CD4-positive, alpha-beta T cell treated with Interleukin-6 at 100 ng/mL for 8 hours (primary cell): ENCODE measurements at places on chromosomes 16 and 17.

GRCh38 chr17:45936610-45937009, 42.3 kb downstream of the MAPT start:
- DNase-seq = no peak

DNA sequence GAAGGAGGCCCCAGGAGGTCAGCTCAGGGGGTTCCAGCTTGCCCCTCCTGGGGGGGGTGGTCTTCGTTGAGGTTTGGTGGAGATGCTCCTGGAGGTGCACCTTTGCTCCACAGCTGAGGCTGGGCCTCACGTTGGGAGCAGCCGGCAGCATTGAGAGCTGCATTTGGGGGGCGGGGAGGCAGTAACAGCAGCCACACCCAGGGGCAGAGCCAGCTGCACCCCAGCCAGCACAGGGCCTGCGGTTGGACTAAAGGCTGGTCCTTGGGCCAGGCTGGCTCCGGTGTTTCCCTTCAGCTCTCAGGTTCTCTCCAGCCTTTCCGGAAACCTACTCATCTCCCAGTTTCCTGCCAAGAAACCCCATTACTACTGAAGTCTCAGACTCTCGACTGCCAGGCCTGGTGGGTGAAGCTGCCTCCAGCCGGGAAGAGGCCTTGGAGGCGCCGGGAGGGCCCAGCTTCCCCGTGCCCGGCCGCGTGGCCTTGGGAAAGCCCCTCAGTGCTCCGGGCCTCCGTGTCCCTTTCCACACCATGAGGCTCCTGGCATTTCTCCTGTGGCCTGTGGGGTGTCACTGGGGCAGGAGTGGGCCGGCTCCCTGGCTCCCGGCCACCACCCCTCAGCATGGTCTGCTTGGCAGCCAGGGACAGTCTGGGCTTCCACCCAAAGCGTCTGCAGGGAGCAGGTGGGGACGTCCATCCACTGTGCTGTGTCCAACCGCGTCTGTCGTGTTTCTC, 14.0 kb upstream of the BAIAP2 start:
- DNase-seq = no peak

DNA sequence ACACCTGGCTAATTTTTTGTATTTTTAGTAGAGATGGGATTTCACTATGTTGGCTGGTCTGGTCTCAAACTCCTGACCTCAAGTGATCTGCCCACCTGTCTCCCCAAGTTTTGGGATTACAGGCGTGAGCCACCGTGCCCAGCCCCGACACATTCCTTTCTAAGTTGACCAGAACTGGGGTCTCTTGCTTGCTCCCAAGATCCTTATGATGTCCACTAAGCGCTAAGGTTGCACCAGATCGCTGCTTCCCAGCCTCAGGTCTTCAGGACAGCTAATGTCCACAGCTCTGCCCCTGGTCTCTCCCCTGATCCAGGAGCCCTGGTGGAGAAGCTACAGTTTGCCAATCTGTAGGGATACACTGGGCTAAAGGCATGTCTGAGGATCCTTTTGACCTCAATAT, 29.5 kb downstream of the NSMCE1 start:
- DNase-seq = no peak

DNA sequence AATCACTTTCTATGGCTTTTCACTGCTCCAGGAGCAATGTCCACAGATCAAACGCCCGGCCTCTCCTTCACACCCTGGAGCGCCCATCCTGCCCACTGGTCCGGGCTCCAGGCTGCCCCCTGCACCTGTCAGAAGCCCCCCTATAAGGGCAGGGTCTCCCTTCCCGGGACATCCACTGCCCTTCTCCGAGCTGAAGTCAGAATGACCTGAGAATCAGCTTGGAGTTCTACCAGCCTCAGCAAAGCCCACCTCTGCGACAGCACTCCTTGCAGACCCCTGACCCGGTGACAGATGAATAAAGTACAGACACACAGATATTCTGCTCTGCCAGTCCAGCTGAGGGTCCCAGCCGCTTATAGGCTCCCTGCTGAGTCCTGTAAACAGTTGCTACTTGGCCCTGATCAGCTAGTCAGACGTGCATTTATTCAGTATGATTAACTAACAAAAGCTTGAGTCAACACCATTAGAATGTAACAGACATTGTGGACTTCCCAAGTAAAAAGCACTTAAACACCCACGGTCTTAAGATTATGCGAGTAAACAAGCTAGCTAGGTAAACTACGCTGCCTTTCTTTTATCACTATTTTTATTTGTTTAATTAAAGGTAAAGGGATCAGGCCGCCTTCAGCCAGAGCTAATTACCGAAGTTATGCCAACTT, 4.8 kb downstream of the SLC7A5 start:
- DNase-seq = no peak
